ENCODE measurements at places on chromosomes 12 and 14.
A peak's percentile ranks its signal among the peaks of the same experiment; 100 is the strongest.

DNA sequence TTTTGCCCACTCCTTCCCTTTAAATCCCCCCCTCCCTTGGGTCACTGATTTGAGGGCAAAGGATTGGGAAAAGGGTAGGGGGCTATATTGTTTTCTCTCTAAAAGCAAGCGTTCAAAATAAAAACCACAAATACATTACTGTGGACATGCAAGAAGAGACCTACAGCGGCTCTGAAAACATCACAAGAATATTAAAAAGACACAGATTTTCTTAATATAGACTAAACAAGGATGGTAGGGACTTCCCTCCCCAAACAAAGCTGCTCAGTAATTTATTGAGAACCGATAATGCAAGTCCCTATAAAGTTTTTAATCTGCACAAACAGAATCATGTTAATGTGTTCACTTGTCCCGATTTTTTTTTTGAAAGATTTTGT, 12.9 kb downstream of the TBX3 start:
- no peak for DNase-seq

GRCh38 chr12:53644133-53644532, 18.0 kb upstream of the ATF7 start:
- DNase-seq, result no peak

GRCh38 chr14:58151133-58152013, 640 bp downstream of the ARMH4 start:
- peak; percentile 54 for DNase-seq

DNA sequence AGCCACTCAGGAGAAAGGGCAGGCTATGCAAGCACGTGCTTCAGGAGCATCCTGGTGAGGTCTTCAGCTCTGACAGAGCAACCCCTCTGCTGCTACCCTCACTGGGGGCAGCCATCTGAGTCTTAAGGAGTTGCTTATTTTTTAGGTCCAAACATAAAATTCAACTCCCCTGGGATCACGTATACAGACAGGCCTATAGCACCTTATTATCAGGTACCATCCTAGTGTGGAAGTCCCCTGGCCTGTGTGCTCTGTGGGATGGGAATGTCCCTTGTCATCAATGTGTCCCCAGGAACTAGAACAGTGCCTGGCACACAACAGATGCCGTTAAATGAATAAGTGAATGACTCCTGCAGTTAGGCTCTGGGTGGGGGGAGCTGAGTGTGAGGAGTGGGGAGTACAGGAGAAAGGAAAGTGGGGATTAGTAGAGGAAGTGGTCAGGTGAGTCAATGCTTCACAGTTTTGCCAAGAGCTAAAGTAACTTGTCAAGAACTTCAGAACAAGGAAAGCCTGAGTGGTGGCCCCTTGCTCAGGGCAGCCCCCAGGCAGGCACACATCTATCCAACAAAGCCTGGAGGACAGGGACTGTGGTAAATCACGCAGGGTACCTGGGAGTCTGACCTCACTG, 33.5 kb downstream of the DAD1 start:
- no peak for DNase-seq

DNA sequence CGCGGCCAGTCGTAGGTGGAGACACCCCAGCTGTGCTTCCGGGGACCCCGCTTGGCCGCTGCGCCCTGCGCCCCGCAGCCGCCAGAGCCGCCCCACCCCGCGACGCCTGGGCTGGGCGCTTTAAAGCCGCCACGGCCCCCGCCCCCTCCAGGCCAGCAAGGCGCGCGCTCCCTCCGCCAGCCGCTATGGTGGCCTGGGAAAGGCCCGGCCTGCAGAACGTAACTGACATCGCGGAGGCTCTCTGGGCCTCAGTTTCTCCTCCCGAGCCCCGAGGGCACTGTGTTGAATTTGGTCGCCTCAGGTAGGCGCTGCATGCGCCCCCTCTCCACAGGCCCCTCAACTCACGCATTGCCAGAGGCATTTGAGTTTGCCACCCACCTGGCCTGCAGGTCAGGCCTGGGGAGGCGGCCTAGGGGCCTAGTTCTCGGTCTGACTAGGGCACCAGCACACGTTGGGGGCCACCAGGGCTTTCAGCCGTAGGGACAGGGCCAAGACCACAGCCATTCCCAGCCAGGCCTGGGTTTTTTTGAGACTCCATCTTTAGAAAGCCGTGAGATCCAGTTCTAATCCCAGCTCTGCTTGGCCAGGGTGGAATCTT, at the start of gene NGB:
TSS of gene NGB (minus strand) at position 94 of the 598 bp plus-strand sequence. CDS start 269 bp downstream, outside the sequence.
- no peak for DNase-seq

- DNase-seq, result no peak
Measured at GRCh38 chr14:82621881-82622450, 1088.3 kb upstream of the SEL1L start.

- no peak for DNase-seq
Measured at GRCh38 chr14:87323191-87323590, 669.8 kb downstream of the GALC start.

- no peak for DNase-seq
Measured at GRCh38 chr14:26067786-26068459, 529.9 kb downstream of the NOVA1 start.

- DNase-seq, result no peak
Measured at GRCh38 chr12:67270622-67271021, 1.5 kb downstream of the CAND1 start.

- DNase-seq, result no peak
Measured at GRCh38 chr12:111099186-111099585, 178.8 kb upstream of the MYL2 start.

DNA sequence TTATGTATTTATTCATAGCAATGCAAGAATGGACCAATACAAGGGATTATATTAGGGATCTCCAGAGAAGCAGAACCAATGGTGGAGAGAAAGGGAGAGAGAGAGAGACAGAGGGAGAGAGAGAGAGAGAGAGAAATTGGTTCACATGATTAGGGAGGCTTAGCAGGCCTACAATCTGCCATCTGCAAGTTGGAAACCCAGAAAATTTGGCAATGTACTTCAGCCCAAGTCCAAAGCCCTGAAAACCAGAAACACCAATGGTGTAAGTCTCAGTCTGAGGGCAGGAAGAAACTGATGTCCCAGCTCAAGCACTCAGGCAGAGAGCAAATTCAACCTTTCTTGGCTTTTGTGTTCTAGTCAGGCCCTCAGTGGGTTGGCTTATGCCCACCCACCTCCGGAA, 48.7 kb upstream of the CMKLR1 start:
- no peak for DNase-seq

- DNase-seq, result no peak
Measured at GRCh38 chr12:49643135-49643534, 19.8 kb downstream of the PRPF40B start.

- DNase-seq, result no peak
Measured at GRCh38 chr14:24789378-24789884, 155.4 kb upstream of the GZMB start.

DNA sequence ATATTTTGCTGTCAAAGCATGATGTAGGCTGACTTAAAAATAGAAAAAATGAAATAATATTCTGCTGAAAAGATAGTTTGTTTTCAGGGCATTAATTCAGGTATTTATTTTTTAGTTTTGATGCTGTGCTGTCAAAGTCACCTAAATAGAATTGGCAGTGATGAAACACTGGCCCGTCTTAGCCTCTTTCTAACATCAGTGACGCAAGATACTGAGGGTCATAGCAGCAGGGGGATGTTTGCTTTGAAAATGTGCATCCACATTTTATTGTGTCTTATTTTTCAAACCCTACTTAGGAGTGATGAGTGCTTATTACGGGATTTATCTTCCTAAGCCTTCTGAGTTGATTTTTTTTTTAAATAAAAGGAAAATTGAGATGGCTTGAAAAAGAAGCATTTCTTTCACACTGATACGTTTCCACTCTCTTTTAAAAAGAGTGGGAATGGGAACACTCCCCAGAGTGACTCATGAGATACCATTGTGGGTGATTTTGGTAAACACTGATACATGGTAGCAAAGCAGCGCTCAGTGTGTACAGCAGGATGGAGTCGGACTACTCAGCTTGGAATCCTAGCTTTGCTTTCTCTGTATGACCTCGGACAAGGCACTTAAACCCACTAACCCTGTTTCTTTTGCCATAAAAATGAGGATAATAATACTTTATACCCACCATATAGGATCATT, 290.8 kb downstream of the ERC1 start:
- no peak for DNase-seq

DNA sequence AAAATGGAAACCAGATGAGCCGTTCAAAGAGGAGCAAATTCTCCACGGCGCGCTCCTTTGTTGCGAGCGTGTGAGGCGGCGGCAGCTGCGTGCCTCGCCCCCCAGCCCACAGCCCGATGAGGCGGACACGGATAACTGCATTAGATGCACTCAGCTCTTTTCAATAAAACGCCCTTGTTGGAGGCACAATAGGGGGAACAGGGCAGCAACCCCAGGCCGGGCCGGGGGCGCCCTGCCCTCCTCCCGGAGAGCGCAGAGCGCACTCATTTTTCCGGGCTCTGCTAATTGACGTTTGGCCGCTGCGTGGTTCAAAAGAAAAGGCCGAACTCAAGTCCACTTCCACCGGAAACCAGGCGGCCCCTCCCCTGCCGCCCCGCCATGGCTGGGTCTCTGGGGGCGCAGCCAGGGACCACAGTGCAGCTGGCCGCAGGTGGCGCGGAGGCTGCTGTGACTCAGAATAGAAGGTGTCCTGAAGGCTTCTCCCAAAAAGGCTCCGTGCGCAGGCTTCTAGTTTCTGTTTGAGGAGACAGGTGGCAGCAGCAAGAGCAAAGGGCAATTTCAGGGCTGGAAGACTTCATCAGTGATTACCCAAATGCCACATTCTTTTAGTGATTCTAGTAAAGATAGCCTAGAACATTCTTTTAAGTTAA, 29.0 kb upstream of the SMOC1 start:
- DNase-seq, result no peak

DNA sequence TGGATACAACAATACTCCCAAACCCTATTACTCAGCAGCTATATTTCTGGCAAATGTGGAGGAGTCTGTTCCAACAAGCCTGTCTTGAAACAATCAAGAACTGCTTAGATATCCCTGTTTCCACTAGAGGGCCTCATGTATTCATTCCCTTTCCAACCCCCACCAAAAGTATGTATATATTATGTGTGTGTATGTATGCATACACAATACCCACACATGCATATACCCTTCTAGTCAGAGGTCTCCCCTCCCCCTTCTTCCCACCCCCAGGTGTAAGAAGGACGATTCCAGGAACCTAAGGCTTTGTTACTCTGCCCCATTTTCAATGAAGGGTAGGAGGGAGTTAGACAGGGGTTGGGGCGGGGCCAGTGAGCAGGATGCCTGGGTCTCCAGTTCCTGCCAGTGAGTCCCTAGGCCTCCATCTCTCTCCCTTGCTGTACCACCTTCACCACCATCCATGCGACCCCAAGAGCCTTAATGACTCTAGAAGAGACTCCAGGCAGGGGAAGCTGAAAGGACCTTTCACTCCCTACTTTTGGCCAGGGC, at the start of gene DGKA:
TSS of gene DGKA (plus strand) at position 392 of the 546 bp plus-strand sequence. CDS start 5,342 bp downstream, outside the sequence.
- DNase-seq, result peak; percentile 42

- DNase-seq, result no peak
Measured at GRCh38 chr14:93946541-93947090, 19.5 kb downstream of the FAM181A start.

GRCh38 chr14:74924061-74924460, 1.0 kb upstream of the RPS6KL1 start:
- no peak for DNase-seq

- DNase-seq, result no peak
Measured at GRCh38 chr14:99616832-99617800, 13.1 kb upstream of the CCDC85C start.

- no peak for DNase-seq
Measured at GRCh38 chr14:77008541-77008940, 20.0 kb downstream of the IRF2BPL start.

DNA sequence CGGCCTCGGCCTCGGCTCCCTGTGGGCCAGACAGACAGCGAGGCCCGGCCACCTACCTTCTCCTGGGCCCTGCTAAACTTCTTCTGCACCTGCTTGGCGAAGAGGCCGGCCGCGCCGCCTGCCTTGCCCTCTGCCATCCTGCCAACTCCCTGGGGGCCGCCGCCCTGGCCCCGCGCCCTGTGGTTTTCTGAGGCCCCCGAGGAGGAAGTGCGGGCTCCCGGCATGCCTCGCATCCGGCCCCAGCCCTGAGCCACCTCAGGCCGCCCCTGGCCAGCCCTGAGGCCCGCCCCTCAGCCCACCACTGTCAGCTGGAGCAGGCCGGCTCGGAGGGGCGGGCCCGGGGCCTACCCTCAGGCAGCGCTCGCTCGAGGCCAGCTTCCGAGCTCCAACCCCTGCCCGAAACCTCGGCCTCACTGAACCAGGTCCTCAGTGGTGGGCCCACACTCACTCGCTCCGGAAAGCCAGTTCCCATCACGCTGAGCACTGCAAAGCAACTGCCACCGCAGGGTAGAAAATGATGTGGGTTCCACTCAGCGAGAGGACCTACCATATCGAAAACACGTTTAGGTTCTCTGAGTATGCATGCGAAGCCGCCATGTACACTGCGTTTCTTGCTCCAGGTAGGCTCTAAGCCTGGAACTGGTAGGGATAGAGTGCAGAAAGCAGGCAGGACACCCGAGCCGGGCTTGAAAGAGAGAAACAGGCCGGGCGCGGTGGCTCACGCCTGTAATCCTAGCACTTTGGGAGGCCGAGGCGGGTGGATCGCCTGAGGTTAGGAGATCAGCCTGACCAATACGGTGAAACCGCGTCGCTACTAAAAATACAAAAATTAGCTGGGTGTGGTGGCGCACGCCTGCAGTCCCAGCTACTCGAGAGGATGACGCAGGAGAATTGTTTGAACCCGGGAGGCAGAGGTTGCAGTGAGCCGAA, at the start of gene BIN2:
TSS of gene BIN2 (minus strand) at position 209 of the 930 bp plus-strand sequence. CDS start at position 137, 72 bp downstream.
- no peak for DNase-seq

GRCh38 chr12:93134893-93135285, 205.8 kb upstream of the EEA1 start:
- no peak for DNase-seq

- DNase-seq, result no peak
Measured at GRCh38 chr12:62301080-62301798, 41.0 kb downstream of the USP15 start.

GRCh38 chr14:36183402-36183801, 6.9 kb upstream of the PTCSC3 start:
- DNase-seq, result no peak

DNA sequence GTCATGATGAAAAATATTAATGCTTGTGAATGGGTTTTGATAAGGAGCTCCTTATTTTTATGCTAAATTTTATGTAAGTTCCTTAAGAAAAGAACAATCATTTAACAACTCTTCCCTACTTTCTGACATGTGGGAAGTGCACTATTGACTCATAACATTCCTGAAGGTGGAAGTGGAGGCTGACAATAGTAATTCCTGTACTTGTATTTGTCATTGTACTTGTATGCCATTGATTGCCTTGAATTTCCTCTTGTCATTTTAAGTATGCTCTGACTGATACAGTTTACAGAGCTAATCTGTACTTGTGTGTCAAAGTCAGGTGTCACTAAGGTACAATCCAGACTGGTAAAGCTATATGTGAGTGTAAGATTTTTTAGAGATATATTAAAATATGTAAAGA, 440.0 kb downstream of the SLC16A7 start:
- no peak for DNase-seq

All from right renal pelvis (tissue), 4 donors.